ENCODE measurements at places on chromosomes 6 and 20.
A peak's percentile ranks its signal among the peaks of the same experiment; 100 is the strongest.

GRCh38 chr6:153123801-153124200 is 7.3 kb downstream of the RGS17 start:
- no peak for DNase-seq

GRCh38 chr20:43658069-43658722 is 8.7 kb upstream of the MYBL2 start:
- no peak for DNase-seq

DNA sequence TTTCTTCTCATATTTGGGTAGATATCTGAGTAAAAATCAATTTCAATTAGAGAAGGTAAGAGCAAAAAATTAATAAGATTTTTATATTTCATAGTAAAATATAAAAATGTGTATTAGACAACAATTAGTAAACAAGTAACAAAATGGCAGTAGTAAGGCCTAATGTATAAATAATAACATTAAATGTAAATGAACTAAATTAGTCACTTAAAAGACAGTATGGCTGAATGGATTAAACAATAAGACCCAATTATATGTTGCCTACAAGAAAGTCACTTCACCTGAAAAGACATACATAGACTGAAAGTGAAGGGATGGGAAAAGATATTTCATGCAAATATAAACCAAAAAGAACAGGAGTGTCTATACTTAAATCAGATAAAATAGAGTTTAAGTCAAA is 147.6 kb downstream of the TRMT11 start:
- no peak for DNase-seq

DNA sequence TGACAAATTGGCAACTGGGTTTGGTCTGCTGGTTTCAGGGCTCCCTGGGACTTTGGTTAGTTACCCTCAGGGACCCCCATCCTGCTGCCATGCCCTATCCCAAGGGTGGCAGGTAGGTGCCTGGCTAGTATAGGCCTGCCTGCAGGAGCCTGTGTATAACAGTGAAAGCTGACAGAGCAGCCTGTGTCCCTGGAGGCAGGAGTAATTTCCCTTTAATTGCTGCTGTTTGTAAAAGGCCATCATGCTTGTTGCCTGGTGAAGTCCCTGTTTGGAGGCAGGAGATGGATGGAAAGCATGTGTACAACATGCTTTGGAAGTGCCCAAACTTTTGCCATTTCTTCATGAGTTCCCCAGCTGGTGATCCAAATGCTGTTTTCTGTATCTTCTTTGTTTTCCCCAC is 30.1 kb downstream of the CMTR1 start:
- DNase-seq, result no peak

DNA sequence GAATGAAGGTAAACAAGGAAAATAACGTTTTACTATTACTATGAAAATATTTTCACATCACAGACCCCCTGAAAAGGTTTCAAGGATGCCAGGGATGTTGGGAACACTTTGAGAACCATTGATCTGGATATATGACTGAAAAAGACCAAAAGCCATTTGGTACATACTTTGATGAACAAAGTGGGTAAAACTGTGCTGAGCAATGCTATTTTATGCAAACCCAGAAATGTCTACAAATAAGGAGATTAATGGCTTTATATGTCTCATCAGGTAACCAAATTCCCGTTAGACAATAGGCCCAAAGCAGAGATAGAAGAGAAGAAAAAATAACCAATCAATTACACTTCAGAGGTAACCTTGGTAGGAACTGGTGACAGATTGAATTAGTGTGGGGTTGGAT is 101.4 kb upstream of the CNKSR3 start:
- no peak for DNase-seq

GRCh38 chr6:34510299-34510698 is 44.4 kb downstream of the PACSIN1 start:
- DNase-seq, result no peak

DNA sequence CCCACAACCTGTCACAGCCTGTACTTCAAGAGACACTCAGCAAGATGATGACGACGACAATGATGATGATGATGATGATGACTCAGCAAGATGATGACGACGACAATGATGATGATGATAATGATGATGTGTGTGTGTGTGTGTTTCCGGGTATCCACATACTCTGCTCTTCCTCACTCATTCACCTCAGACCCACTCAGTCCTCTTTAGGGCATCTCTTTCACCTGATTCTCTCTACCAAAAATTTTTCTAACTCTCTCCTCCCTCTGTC is 1.2 kb upstream of the EIF6 start:
- no peak for DNase-seq

- DNase-seq, result no peak
These were observed 212.5 kb downstream of the FOXA2 start for GRCh38 chr20:22371843-22372242.

- no peak for DNase-seq
These were observed 83.5 kb upstream of the PHACTR3 start for GRCh38 chr20:59520814-59521213.

GRCh38 chr6:127403636-127404035 is 55.6 kb downstream of the KIAA0408 start:
- DNase-seq, result no peak

- no peak for DNase-seq
These were observed 11.3 kb downstream of the NFATC2 start for GRCh38 chr20:51531141-51531710.

- DNase-seq, result no peak
These were observed 142.2 kb downstream of the NFATC2 start for GRCh38 chr20:51400051-51400926.

GRCh38 chr20:58268421-58268821 is 40.0 kb upstream of the ANKRD60 start:
- no peak for DNase-seq

DNA sequence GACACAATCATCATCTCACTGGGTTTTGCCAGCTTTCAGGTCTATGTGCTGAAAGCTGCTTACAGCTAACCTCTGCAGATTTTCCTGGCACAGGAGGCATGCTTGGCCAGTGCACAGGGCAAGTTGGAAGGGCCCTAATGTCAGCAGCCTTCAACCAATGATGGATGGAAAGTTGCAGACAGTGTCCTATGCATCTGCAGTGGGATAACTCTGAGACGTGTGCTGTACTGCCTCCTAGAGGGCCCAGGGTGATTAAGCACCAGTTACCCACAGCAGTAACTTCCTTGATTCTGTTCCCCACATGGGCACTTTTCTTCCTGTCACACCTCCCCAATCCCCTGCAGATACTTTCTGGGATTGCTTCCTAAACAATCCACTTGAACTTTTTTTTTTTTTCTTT is 38.6 kb downstream of the OVOL2 start:
- peak; percentile 23 for DNase-seq

DNA sequence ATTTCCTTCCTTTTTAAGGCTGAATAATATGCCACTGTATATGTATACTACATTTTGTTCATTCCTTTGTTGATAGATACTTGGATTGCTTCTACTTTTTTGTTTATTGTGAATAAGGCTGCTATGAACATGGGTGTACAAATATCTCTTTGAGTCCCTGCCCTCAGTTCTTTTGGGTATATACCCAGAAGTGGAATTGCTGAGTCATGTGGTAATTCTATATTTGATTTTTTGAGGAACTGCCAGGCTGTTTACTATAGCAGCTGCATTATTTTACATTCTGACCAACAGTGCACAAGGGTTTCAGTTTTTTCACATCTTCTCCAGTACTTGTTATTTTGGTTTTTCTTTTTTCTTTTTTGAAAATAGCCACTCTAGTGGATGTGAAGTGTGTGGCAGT is 34.1 kb downstream of the CDS2 start:
- DNase-seq, result no peak

DNA sequence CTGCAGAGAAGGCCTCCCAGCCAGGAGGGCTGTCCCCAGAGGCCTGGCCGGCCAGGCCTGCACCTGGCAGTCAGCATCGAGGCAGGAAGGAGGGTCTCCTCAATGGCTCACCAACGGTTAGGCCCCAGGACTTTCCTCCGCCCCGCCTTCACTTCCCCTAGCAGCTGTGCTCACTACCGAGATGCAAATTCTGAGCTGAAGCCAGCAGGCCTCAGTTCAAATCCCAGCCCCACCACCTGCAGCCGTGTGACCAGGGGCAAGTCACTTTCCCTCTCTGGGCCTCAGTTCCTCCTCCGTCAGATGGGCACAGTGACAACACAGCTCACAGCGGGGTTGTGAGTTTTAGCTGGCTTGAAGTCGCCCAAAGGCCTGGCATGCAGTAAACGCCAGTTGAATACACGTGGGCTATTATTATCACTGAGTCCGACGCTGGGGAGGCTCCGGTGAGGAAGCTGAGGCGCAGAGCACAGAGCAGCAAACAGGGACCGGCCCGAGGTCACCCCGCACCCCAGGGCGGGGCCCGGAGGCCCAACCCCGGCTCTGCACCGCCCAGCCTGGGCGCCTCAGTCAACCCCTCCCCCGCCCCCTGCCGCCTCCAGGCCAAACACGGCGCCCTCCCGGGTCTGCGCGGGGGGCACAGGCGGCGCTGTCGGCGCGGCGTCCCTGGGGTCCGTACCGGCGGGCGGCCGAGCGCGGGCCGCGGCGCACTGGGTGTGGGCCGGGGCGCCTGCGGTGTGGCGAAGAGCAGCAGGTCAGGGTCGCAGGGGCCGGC is 671 bp downstream of the E2F1 start:
- DNase-seq, result peak; percentile 51

GRCh38 chr20:32674362-32674789 is 635 bp upstream of the C20orf203 start:
- DNase-seq, result peak; percentile 68

DNA sequence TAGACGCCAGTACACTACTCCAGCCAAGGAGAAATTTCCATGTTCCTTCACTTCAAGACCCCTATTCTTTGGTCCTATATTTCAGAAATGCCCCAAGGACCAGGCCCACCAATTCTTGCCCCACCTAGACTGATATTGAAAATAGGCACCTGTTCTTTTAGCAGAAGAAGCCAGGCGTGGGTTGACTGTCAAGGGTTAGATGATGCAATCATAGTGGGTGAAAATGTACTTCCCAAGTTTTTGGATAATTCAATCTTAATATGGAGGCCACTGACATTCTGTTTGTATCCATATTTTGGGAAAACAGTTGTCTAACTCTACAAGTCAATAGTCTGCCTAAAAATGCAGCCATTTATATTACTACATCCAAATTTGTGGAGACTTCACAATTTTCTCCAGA is 21.0 kb upstream of the SNAP91 start:
- DNase-seq, result no peak

GRCh38 chr6:145819994-145820393 is 5.4 kb upstream of the FBXO30 start:
- no peak for DNase-seq

DNA sequence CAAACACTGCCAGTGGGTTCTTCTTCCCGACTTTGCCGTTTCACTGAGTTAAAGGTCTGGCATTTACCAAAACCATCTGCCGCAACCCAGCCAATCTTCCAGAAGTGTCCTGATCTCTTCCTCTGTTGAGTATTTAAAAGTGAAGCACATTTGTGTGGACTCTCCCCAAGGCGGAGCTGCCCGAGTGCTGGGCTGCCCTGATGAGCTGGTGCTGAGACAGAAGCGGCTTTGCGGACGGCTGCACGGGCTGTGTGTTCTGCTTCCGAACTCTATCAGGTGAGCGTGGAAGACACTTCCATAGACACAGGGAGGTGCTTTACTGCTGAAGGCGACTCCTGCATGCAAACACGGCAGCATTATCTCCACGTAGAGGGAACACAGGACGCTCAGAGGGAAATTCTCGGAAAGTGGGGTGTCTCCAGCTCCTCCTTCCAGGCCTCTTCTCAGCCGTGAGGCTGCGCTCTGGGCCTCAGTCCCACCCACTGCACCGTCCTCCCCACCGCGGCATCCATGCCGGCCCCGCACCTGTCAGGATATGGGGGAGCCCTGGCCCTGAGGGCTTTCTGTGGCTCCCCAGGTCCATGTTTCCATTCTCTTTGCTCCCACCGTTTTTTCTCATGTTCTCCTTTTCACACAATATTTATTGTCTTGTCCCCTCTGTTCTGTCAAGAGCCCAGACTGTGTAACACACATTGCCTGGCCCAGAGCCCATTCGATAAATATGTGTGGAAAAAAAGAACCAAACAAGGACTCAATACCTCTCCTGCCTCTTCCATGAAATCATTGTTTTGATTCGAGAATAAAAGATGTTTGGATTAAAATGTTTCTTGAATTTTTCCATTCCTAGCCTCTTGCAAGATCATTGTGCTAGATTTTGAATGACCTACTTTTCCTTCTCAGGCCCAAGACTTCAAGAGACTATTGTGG is 205.1 kb downstream of the DLL1 start:
- no peak for DNase-seq
